Nucleus accumbens (tissue), 56 donors: ENCODE measurements at places on chromosomes 5 and 9.

DNA sequence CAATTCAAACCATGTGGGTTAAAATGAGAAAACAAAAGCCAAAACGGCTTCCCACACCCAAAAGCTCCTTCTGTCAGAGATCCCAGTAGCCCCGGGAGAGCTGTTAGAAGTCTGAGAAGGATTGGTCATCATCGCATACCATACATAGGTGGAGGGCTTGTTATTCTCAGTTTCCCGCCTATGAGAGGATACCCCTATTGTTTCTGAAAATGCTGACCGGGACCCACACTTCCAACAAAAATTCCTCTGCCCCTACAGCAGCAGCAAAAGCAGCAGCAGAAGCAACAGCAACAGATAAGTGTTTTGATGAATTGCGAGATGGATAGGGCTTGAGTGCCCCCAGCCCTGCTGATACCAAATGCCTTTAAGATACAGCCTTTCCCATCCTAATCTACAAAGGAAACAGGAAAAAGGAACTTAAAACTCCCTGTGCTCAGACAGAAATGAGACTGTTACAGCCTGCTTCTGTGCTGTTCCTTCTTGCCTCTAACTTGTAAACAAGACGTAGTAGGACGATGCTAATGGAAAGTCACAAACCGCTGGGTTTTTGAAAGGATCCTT, at the start of gene TEK:
Gene TEK, plus strand, starts transcription at position 245 of the 561 bp plus-strand sequence. CDS start 366 bp downstream, outside the sequence.
- DNase-seq = no peak

DNA sequence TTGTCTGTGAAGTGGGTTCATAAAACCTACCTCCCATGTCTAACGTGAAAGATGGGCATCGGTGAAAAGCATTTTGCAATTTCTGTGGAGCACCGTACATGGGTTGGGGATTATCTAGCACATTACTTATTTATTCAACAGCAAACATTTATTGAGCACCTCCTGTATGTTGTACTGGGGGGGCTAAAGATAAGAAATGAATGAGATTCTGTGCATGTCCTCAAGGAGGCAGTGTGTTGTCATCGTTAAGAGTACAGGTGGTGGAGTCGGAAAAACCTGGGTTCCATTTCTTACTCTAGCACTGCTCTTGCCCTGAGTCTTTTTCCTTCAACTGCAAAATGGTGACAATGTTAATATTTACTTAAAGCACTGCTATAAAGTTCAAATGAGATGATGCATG, 30.4 kb upstream of the DENND1A start:
- no peak for DNase-seq

DNA sequence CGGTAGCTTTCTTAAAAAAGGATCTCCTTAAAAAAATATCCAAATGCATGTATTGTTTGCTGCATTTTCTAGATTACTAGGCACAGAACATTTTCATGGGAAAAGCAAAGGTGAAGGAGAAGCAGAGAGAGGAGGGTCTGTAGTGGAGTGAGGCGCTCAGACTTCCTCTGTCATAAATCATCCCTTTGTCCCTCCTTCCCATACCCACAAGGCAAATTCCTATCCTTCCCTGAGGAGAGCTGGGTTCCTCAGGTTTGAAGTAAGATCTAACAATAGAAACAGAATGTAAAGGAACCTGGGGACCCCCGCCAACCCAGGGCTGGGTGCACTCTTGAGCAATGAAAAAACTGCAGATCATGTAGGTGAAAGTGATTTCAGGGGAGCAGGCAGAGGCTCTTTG, 149.2 kb upstream of the ANKH start:
- no peak for DNase-seq

- no peak for DNase-seq
These were observed 124.1 kb upstream of the KCNN2 start for GRCh38 chr5:114237766-114238165.

- DNase-seq = no peak
These were observed 47.9 kb upstream of the FKTN start for GRCh38 chr9:105510024-105510423.

- peak; percentile 12 for DNase-seq
These were observed 6.3 kb upstream of the MED7 start for GRCh38 chr5:157148734-157149615.

GRCh38 chr5:93602241-93603077, 19.4 kb downstream of the NR2F1 start:
- no peak for DNase-seq

GRCh38 chr5:178561746-178562264, 28.4 kb downstream of the COL23A1 start:
- no peak for DNase-seq

DNA sequence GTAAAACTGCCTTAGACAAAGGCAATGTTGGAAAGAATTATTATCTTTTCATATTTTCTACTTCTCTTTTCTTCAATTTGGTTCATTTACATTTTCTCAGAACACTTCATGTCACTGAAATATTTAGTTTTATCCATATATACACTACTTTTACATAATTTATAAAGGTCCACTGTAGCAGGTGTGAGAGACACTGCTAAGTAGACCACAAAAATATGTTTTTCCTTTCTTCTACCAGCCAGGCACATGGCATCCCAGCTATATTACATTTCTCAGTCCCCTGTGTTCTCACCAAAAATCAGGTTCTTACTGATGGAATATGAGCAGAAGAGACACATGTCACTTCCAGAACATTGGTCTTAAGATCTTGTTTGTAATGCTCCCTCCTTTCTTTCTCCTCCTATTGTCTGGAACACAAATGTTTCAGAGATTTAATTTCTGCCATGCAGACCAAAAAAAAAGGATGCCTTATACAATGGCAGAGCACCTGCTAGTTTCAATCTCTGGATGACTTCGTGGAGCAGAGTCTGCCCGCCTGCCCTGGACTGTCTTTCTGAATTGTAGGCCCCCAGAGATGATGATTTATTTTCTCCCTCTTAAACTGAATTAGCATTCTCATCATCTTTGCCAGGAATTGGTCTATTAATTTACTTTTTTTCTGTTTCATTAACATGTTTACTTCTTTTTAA, 125.4 kb upstream of the ACOT12 start:
- DNase-seq = no peak

GRCh38 chr5:135162661-135163265, 128.7 kb upstream of the PITX1 start:
- no peak for DNase-seq

GRCh38 chr9:104746285-104746684, 1.2 kb upstream of the NIPSNAP3A start:
- no peak for DNase-seq

- DNase-seq = no peak
These were observed 14.0 kb downstream of the COL27A1 start for GRCh38 chr9:114169029-114169951.

DNA sequence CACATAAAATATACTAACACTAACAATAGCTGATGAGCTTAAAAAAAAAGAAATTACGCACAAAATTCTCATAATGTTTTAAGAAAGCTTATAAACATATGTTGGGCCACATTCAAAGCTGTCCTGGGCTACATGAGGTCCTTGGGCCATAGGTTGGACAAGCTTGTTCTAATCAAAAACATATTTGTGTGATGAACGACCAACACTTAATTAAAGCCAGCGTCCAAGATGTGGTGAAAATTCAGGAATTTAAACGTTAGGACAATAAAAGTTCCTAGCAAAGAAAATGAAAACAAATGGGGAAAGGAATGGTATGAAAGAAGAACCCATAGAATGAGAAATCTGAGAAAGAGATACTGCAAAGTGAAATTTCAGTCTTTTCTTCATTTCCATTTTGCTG, 429.6 kb upstream of the DMAC1 start:
- DNase-seq = no peak

GRCh38 chr5:34022121-34022705, 14.4 kb upstream of the AMACR start:
- no peak for DNase-seq

DNA sequence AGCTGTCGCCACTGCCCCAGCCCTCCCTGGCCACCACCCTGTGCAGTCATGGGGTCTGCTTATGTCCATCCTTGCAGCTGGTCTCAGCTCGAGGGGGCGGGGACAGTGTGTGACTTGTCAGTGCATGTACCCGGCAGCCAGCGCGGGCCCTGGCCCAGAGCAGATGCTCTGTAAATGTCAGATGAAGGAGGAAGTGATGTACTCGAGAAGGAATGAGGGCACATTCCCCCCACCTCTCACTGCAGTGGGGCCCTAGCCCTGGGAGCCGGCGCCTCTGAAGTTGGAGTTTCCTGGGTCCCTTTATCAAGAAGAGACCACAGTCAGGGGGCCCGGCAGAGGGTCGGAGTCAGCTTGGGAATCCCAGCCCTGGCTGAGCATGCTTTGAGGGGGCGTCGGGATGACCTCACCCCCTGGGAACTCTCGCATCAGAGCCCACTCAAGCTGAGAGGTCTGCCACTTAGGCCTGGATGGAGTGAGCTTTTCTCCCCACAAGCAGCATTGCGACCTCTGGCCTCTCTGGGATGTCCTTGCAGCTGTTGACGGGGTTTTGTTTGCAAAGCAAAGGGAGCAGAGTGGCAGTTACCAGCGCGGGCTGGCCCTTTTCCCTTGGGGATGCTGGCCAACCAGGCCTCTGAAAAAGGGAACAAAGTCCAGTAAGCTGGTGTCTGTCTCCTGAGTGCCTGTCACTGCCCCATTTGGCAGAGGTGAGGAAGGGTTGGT, 19.0 kb downstream of the NEURL1B start:
- peak; percentile 70 for DNase-seq

GRCh38 chr5:72172786-72173185, 65.5 kb downstream of the MAP1B start:
- no peak for DNase-seq

- DNase-seq = no peak
These were observed 298.2 kb upstream of the RFX3 start for GRCh38 chr9:3823842-3824475.

GRCh38 chr9:136726631-136727191, 14.3 kb downstream of the DIPK1B start:
- no peak for DNase-seq

GRCh38 chr5:67246108-67246507, 49.5 kb upstream of the CD180 start:
- no peak for DNase-seq

GRCh38 chr5:77326986-77327734, 116.7 kb downstream of the PDE8B start:
- no peak for DNase-seq

DNA sequence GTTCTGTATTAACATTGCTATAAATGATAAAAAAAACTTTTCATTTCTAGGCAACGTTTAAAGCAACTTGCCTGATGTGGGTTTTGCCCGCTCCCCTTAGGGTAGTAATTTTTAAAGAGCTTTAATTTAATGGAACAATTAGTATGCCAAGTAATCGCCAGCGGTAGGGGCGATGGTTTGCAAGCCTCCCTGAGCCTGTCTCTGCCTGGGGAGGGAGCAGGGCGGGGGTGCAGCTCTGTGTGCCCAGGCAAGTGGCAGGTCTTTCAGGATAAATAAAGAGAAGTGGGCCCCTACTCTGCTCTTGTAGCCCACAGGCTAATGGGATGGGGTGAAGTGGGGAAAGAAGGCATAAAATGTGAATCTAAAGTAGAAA, 13.8 kb upstream of the TGFBI start:
- no peak for DNase-seq

GRCh38 chr5:17187011-17187785, 30.2 kb upstream of the BASP1 start:
- DNase-seq = no peak

DNA sequence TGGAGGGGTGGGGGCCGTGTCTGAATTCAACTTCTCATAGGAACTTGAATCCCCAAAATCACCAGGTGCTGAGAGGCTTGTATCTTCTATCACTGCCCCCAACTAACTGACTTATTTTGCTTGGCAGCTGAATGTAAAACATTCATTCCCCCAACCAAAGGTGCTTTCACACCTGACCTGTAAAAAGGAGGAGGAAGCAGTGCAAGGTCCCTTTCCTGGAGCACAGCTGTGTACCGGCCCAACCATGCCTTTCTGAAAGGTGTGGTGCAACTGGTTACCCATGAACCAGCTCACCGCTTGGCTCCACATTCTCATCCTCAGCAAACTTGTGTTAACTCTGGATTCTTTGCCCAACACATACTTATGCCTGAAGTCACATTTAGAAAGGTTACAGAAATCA, 34.7 kb downstream of the TMEM167A start:
- no peak for DNase-seq

DNA sequence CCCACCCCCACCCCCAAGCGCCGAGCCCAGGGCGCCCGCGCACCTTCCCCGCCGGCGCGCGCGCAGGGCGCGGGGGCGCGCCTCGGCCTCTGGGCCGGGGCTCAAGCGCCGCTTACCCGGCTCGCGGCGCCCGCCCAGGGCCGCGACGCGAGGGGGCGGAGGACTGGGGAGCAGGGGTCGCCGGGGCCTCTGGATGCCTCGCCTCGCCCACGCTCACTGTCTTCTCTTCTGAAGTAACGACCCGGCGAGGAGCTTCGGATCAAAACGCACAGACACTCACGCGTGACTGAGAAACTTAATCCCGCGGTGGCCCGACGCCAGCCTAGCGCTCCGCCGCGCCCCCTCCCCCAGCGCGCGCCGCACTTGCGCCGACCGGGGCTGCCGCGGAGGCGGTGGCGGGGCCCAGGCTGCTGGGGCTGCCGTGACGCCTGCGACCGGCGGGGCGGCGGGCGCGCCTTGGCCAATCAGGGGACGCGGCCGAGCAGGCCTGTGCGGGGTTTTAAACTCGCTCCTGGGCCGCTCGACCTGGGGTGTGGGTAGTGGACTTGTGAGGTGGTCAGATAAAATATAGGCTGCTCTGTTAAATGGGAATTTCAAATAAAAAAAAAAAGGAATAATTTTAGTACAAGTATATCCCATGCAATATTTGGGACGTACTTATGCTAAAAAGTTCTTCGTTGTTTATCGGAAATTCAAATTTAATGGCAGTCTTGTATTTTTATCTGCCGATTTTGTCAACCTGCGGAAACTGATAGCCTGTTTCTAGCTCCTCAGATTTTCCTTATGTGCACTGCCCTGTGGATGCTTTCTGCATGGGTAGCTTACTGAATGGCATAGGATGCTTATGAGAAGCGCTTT, at the start of gene MPDZ:
Gene MPDZ, minus strand, starts transcription at position 409 of the 858 bp plus-strand sequence. CDS start 29,377 bp downstream, outside the sequence.
- DNase-seq = peak; percentile 56

DNA sequence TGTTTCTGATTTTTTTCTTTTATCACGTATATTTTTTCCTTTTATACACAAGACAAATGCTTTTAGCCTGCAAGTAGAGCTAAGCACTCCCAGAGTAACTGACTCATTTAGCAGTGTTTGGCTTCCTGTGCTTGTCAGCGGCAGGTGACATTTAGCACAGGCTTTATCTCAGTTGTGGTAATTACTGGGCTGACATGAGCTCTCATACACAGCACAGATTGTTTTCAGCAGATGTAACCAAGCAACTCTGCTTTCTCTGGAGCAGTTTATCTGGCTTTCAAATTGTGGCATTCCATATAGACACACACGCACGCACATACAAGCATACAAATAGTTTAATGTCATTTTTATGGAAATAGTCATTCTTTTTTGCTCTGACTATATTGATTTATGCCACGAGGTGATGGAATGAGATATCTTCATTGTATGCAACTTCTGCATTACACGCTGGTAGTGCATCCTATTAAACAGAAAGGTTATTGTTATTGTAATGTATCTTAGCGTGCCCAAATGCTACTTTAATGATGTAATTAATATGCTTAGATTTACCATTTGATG, 379.0 kb upstream of the GRAMD2B start:
- DNase-seq = no peak

DNA sequence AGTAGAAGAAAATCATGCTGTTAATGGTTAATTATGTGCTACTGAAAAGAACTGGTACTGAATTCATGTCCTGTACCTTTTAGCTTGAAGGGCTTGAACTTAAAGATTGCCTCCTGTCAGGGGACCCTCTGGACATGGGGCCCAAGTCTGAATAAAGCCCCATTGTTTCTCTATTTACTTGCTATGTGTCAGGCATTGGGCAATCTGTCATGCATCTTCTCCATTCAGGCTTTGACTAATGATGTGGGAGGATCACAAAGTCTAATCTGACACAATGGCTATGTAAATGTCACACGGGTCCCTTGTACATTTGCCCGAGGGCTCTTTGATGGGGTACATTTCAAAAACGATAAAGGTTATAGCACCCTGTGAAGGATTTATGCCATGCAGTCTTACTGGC, 64.0 kb upstream of the TUSC1 start:
- DNase-seq = no peak
